Endothelial cell of coronary artery (primary cell): ENCODE measurements at places on chromosomes 7 and 10. TPM values are rescaled to one million over a fixed set of nuclear protein-coding genes. Genes with fewer than 3 reads are reported as not detected.

Gene NAT16
- total RNA-seq: not detected in 2 replicates

Gene SH2D4B
- total RNA-seq: 0.09 TPM in 2 replicates

Gene SLC35B4
- total RNA-seq: 19.1 and 19.4 TPM in 2 replicates

Gene NPVF
- not detected in 2 replicates for total RNA-seq

Gene GPRIN2
- total RNA-seq: not detected in 2 replicates

Gene ZNF735
- total RNA-seq: not detected in 2 replicates

Gene POU6F2
- total RNA-seq: not detected in 2 replicates

Gene TRIL
- total RNA-seq: under 0.01 and 0.09 TPM in 2 replicates

Gene MBL2
- total RNA-seq: not detected in 2 replicates

Gene KLF14
- total RNA-seq: not detected in 2 replicates

Gene PLPP4
- 10.4 and 11.0 TPM in 2 replicates for total RNA-seq

Gene RABGEF1
- 15.1 and 22.6 TPM in 2 replicates for total RNA-seq

Gene PHKG1
- 0.19 and 0.36 TPM in 2 replicates for total RNA-seq

Gene EIF4EBP2
- total RNA-seq: 15.4 and 16.3 TPM in 2 replicates

Gene C10orf62
- not detected in 2 replicates for total RNA-seq

Gene MACC1
- total RNA-seq: under 0.01 TPM in 2 replicates

Gene GDF10
- not detected in 2 replicates for total RNA-seq

Gene ASIC3
- not detected in 2 replicates for total RNA-seq

Gene TDRD1
- not detected in 2 replicates for total RNA-seq

Gene ADD3
- total RNA-seq: 24.3 and 37.5 TPM in 2 replicates

Gene ZC3HAV1L
- 8.9 and 19.9 TPM in 2 replicates for total RNA-seq

Gene NKX1-2
- total RNA-seq: not detected in 2 replicates

Gene OPN1SW
- total RNA-seq: not detected in 2 replicates

Gene LHFPL3
- not detected in 2 replicates for total RNA-seq

Gene DDC
- total RNA-seq: not detected in 2 replicates

Gene FAM237B
- total RNA-seq: not detected in 2 replicates

Gene PLCE1
- total RNA-seq: under 0.01 and 0.19 TPM in 2 replicates

Gene GIMAP2
- total RNA-seq: 47.5 and 55.9 TPM in 2 replicates

Gene TMEM196
- not detected in 2 replicates for total RNA-seq

Gene PNLIPRP3
- total RNA-seq: not detected in 2 replicates

Gene C10orf105
- total RNA-seq: not detected in 2 replicates

Gene LRGUK
- under 0.01 and 0.18 TPM in 2 replicates for total RNA-seq

Gene FLNC
- total RNA-seq: 152 and 239 TPM in 2 replicates

Gene LRRN3
- total RNA-seq: 0.19 TPM in 1 of 2 replicates, not detected in the other

Gene VAX1
- not detected in 2 replicates for total RNA-seq

Gene CYP3A4
- total RNA-seq: not detected in 2 replicates

Gene CISD1
- 34.4 and 36.2 TPM in 2 replicates for total RNA-seq

Gene AP4M1
- 20.4 and 28.5 TPM in 2 replicates for total RNA-seq

Gene SCART1
- total RNA-seq: 0.54 and 1.3 TPM in 2 replicates

Gene IKZF1
- not detected in 2 replicates for total RNA-seq

Gene POLL
- 6.6 and 11.6 TPM in 2 replicates for total RNA-seq

Gene MINDY4
- 2.6 and 4.0 TPM in 2 replicates for total RNA-seq

Gene EBF3
- 0.54 and 3.1 TPM in 2 replicates for total RNA-seq

Gene UNCX
- not detected in 2 replicates for total RNA-seq

Gene NUPR2
- not detected in 2 replicates for total RNA-seq

Gene VOPP1
- 109 and 126 TPM in 2 replicates for total RNA-seq

Gene NCOA4
- 202 TPM in 2 replicates for total RNA-seq

Gene TMEM273
- 0.28 and 6.1 TPM in 2 replicates for total RNA-seq

Gene STMP1
- total RNA-seq: 7.4 and 9.3 TPM in 2 replicates

Gene BHLHA15
- 0.09 and 0.27 TPM in 2 replicates for total RNA-seq
